ENCODE measurements at places on chromosomes 4 and X.
A peak's percentile ranks its signal among the peaks of the same experiment; 100 is the strongest.

- DNase-seq = no peak
Measured at GRCh38 chr4:4860600-4861389, 1.3 kb downstream of the MSX1 start.

GRCh38 chr4:89586318-89586717 lies 250.6 kb downstream of the SNCA start:
- DNase-seq = no peak

- DNase-seq = no peak
Measured at GRCh38 chr4:32991663-32992062, 2271.5 kb downstream of the PCDH7 start.

- DNase-seq = no peak
Measured at GRCh38 chr4:19857380-19857779, 394.3 kb upstream of the SLIT2 start.

GRCh38 chr4:150206954-150207353 lies 128.7 kb downstream of the DCLK2 start:
- no peak for DNase-seq

DNA sequence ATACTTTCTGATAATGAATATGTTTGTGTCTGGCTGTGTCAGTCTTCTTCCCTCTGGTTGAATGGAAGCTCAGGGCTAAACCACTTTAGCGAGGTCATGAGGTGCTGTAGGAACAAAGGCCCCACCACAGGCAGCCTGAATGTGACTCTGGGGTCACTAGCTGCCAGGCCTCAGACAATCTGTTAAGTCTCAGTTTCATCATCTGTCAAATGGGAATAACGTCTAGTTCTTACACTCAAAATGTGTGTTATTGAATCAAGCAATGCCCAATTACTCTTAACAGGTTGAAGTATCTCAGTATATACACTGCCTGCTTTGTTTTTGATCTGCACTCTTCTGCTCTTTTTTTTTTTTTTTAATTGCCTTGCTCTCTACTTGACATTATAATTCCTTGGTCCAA lies 148.6 kb downstream of the STK32B start:
- no peak for DNase-seq

GRCh38 chr4:54213761-54214160 lies 15.3 kb upstream of the PDGFRA start:
- no peak for DNase-seq

GRCh38 chr4:60938621-60939020 lies 261.5 kb upstream of the ADGRL3 start:
- DNase-seq = no peak

GRCh38 chr4:54384563-54384962 lies 155.5 kb downstream of the PDGFRA start:
- no peak for DNase-seq

DNA sequence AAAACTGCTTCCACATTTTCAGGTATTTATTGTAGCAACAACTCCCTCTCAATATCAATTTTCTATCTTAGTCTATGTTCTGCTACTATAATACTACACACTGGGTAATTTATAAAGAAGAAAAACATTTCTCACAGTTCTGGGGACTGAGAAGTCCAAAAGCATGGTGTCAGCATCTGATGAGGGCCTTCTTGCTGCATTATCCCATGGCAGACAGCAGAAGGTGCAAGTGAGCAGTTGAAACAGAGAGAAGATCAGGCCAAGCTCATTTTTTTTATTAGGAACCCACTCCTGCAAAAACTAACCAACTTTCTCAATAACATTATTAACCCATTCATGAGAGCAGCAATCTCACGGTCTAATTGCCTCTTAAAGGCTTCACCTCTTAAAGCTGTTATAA lies 376.0 kb downstream of the RAB28 start:
- DNase-seq = no peak

- DNase-seq = no peak
Measured at GRCh38 chrX:118272242-118272641, 73.7 kb upstream of the WDR44 start.

DNA sequence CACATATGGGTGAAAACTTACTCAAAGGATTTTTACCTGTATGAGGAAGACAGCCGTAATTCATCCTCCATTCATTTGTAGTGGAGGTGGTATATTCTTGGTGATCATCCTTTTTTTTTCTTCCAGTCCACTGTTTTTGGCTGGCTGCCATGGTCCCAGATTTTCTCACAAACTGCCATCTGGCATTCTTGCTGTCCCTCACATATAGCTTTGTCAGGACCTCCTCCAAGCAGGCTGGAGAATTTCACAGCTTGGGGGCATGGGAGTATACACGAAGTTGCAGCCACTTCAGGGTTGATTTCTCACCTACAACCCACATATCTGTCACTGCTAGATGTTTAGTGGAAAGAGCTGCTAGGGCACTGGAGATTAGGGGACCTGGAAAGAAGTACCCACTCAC lies 401.0 kb downstream of the IL1RAPL1 start:
- DNase-seq = no peak

DNA sequence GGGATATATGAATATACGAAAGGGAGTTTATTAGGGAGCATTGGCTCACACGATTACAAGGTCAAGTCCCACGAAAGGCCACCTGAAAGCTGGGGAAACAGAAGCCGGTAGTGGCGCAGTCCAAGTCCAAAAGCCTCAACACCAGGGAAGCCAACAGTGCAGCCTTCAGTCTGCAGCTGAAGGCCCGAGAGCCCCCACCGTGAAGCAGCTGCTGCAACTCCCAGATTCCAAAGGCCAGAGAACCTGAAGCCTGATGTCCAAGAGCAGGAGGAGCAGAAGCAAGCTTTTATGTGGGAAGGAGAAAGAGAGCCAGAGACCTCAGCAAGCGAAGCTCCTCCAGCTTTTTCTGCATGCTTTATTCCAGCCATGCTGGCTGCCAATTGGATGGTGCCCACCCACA lies 275.8 kb downstream of the PTTG2 start:
- DNase-seq = no peak

GRCh38 chrX:1316527-1316926 lies 20.1 kb upstream of the IL3RA start:
- peak; percentile 90 for DNase-seq

GRCh38 chr4:152195888-152196287 lies 340.0 kb downstream of the FBXW7 start:
- no peak for DNase-seq

DNA sequence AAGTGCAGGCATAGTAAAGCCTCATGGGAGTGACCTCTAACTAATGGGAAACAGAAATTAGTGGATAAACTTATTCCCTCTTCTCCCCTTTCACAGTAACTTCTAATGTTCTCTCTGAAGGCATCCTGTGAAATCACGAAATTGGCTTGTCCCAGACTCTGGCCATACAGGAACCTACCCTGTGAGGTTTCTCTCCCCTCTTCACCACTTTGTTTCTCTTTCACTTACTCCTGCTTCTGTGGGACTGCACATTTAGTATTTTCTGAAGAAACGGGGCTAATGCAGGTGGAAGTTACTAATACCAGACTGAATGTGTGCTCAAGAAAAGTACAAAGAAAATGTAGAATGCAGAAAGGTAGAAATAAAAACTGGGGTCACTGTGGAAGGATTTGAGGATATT lies 20.0 kb downstream of the ZNF330 start:
- no peak for DNase-seq

DNA sequence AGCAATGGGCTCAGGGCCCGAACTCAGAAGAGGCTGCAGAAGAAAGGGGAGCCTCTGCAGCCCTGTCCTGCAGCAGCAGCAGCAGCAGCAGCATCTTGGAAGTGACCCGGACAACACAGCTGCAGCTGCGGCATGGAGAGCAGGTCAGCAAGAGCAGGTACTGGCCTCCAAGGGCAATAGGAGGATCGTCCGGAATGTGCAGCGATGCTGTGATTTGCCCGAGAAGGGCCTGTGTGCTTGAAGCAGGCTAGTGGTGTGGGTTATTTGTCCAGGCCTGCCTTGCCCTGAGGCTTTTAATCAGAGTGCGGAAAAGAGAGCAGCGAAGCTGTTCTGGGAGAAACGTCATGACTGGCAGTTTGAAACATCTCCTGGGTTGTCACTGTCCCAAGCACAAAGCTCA lies 126.0 kb downstream of the F11 start:
- no peak for DNase-seq

DNA sequence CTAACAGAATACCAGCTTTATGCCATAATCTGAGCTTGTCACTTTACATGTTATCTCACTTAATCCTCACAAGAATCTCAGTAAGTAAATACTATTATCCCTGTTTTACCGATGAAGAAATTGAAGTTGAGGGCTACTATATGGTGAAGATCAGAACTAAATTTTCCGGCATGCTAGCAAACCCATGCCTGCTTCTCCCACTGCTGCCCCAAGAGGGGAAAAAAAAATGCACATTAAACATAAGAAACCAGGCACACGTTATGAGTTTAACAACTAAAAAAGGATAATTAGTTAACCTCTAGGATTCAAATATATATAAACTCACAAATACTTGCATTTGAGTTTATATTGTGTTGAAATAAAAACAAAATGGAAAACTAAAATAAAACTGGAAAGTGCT lies 10.8 kb downstream of the SLC10A7 start:
- DNase-seq = no peak

- no peak for DNase-seq
Measured at GRCh38 chrX:79162076-79162475, 17.6 kb downstream of the GPR174 start.

- DNase-seq = no peak
Measured at GRCh38 chr4:74262522-74262921, 45.7 kb upstream of the EPGN start.

GRCh38 chr4:13219971-13220370 lies 264.2 kb downstream of the RAB28 start:
- DNase-seq = no peak

DNA sequence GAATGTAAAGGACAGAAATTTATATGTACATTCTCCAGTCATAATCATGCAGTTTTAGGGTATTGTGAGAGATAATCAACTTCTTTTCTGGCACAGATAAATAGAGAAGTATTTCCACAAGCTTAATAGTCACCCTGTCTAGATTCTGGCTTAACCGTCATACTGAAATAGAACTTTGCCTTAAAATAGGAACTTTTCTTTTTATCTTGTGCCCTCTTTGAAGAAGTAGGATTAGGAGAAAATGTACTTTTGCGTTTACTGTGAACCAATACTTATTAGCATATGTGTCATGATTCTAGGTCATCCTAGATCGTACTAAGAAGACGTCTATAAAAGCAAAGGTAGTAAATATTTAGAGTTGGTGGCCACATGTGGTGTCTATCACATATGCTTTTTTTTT lies 95.4 kb downstream of the NFKB1 start:
- DNase-seq = no peak

- no peak for DNase-seq
Measured at GRCh38 chr4:181796502-181796901, 446.7 kb upstream of the TENM3 start.

DNA sequence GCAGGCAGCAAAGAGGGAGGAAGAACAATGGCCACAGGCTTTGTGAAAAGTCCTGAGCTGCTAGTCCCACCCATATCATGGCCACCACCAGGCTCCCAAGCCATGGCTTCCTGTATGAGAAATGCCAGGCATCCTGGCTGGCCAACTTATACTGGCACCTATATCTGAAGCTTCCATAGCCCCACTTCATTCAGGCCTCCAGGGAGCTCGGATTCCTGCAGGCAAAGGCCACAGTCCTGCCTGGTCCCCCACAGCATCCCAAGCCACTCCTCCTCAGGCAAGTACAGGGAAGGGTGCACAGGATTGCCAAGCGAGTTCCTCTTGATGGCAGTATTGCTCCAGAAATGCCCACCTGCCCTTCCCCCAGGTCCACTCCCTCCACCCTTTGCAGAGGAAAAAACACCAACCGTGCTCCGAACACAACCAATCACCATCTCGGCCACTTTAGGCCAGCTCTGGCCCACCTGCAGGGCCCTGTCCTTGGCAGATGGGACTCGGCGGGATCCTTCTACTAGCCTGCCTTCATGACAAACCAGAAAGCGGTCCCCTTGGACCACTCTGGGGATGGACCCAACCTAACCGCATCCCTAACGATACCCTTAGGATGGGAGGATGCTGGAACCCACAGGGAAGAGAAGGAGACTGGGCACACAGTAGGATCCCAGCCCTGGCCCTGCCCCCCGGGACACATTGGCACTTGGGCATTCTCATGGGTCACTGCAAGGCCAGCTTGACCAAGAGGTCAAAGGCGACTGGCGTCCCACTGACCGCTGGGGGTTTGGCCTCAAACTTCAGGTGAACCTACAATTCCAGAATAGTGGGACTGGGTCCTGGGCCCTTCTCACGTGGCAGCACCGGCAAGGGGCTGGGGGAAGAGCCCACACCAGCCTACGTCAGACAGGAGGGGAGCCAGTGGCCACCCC lies 220.4 kb upstream of the AGTR2 start:
- DNase-seq = no peak

GRCh38 chrX:9923357-9923756 lies 43.8 kb upstream of the CLDN34 start:
- DNase-seq = no peak

DNA sequence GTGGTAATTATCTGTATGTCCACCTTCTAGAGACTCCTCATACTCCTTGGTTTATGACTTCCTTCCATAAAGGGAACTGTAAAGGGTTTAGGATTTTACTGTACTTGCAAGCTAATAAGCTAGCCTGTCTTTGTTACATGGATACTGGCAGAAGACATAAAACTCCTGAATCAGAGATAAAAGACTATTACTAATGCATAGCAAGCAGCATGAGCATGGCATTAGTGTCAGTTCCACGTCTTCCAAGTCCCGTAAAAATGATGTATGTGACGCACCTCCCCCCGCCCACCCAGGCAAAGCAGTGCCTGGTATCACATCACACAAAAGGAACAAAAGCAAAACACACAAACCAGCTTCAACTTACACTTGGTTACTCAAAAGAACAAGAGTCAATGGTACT lies 71.0 kb downstream of the SLC10A6 start:
- DNase-seq = no peak

DNA sequence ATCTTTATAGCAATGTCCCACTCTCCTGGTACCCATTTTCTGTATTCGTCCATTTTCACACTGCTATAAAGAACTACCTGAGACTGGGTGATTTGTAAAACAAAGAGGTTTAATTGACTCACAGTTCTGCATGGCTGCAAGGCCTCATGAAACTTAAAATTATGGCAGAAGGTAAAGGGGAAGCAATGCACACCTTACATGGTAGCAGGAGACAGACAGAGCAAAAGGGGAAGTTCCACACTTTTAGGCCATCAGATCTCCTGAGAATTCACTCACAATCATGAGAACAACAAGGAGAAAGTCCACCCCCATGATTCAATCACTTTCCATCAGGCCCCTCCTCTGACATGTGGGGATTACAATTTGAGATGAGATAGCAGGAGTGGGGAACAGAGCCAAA lies 49.7 kb downstream of the TMLHE start:
- DNase-seq = no peak

- no peak for DNase-seq
Measured at GRCh38 chrX:45351478-45351877, 150.8 kb upstream of the DIPK2B start.

- no peak for DNase-seq
Measured at GRCh38 chr4:74278490-74278889, 29.8 kb upstream of the EPGN start.

GRCh38 chr4:10002278-10002677 lies 19.0 kb downstream of the SLC2A9 start:
- no peak for DNase-seq

All from posterior vena cava (tissue), 2 donors.